ENCODE measurements at places on chromosomes 3 and 15.

DNA sequence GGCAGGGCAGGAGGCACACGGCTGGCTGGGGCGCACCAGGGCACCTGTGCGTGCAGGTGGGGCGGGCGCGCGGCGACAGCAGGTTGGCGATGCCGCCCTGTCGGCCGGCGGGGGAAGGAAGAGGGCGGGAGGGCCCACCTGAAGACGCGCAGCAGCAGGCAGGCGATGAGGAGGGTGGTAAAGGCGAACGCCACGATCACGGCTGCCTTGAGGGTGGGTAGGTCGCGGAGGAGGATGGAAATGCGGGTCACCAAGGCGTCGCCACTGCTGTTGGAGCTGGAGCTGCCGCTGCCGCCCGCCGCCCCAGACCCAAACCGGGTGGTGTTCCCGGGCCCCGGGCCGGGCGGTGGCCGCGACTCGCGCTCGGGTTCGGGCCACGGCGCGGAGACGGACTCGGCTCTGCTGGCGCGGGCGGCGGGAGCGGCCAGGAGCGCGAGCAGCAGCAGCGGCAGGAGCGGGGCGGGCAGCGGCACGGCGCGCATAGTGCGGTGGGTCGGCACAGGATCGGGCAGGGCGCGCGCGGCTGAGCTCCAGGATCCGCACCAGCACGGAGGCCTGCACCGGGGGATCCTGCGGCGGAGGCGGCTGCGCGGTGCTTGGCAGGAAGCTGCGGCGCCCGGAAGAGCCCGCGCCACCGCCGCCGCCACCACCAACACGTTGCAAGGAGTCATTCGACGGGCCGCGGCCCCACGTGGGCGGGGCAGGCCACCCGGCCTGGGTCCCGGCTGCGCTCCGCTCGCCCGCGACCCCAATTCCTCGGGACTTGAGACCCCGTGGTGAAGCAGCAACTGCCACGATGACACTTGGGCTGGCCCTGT, at the start of gene FAM174B:
TSS of gene FAM174B (minus strand) at position 598 of the 818 bp plus-strand sequence.
- DNase-seq: peak; percentile 63

DNA sequence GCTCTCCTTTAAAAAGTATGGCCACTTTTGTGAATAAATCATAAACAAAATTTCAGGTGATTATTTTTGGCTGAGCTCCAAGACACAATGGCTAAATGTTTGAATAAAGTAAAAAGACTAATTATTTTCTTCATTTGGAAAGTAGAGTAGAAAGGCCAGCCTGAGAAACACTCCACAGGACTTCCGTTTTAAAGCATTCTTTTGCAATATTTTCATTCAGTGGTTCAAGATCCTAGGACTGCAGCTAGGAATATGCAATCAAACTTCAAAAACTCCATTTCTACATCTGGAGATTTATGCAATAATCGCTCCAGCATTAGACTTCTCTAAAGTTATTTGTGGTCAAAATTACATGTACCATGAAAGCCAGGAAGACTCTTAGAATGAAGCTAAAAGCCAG, 62.8 kb downstream of the MECOM start:
- no peak for DNase-seq

DNA sequence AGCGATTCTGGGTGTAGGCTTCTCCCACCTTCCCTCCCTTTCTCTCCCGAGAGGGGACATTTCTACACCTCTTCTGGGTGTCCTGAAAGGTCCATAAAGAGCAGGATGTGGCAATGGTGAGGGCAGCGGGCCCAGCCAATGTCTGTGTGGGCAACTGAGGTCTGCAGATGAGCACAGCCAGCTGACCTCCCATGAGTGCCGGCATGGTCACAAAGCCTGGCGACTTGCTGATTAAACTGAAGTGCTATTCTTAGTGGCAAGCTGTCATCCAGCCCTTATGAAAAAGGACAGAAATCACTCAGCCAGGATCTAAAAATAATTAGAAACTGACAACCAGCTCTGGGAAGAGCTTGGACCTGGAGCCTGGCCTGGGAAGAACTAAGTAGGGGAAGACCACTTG, 124.3 kb upstream of the RGMA start:
- DNase-seq: no peak

- peak; percentile 50 for DNase-seq
Measured at GRCh38 chr3:57756528-57757401, 656 bp downstream of the SLMAP start.

DNA sequence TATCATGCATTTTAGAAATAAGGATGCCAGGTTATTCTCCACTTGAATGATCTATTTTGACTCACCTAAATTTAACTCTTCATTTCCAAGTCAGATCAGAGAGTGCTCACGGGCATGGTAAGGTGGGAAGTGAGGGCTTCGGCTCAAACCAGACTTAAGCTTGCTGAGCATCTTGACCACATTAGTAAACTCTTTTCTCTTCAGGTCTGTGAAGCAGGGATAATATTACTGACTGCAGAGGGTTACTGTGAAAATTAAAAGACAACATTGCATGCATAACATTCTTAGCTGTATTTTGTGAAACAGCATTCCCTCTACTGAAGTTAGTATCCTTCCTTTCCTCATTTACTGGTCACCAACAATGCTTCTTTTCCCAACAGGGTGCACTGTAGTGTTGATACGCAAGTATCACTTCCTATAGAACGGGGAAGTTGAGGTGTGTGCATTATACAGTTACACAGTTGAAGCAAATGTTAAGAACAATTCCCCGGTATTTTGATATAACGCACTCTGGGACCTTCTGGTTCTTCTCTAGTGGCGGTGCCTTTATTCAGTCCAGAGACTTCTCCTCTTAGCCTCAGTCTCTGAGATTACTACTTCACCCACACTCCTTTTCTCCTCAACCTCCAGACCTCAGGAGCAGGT, 74.1 kb upstream of the MNS1 start:
- DNase-seq: no peak

DNA sequence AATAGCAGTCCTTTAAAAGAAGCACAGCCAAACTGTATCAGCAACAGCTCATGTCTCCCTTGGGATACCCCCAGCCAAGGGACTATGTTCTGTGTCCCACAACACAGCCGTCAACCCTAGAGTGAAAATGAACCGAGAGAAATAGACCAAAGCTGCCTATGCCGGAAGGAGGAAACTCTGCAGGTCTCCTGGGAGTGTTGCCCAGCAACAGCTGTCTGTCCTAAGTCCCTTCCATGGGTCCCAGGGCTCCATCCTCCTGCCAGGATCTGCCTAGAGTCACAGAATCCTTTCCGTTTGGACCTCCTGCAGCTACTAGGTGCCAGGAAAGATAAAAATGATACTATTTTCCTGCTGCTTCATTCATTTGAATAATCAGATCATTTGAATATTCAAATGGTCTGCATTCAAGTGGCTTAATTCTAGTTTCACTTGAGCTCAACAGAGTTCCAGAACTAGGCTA, 53.1 kb downstream of the TRANK1 start:
- no peak for DNase-seq

GRCh38 chr15:38085114-38085513, 150.7 kb downstream of the TMCO5A start:
- DNase-seq: no peak

DNA sequence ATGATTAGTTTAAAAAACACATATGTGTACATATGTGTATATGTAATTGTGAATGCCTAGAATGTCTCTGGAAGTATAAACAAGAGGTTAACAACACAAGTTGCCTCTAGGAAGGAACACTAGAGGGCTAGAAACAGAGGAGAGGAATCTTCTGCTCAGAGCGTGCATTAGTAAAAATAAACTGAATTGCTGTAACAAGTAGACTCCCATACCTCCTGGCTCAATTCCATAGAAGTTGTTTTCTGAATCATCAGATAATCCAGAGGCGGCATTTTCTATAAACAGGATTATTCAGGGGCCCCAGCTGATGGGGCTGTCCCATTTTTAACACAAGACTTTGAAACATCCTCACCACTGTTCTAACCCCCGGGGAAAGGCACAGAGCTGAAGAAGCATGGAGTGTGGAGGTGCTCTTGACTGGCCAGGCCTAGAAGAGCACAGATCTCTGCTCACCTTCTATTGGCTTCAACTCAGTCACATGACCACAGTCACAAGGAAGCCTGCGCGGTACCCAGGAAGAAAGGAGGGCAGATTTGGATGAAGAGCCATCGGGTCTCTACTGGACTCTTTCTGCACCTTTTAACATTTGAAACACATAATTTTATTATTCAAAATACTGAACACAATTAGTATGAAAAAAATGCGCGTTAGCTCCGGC, 145.7 kb downstream of the TLE3 start:
- no peak for DNase-seq

DNA sequence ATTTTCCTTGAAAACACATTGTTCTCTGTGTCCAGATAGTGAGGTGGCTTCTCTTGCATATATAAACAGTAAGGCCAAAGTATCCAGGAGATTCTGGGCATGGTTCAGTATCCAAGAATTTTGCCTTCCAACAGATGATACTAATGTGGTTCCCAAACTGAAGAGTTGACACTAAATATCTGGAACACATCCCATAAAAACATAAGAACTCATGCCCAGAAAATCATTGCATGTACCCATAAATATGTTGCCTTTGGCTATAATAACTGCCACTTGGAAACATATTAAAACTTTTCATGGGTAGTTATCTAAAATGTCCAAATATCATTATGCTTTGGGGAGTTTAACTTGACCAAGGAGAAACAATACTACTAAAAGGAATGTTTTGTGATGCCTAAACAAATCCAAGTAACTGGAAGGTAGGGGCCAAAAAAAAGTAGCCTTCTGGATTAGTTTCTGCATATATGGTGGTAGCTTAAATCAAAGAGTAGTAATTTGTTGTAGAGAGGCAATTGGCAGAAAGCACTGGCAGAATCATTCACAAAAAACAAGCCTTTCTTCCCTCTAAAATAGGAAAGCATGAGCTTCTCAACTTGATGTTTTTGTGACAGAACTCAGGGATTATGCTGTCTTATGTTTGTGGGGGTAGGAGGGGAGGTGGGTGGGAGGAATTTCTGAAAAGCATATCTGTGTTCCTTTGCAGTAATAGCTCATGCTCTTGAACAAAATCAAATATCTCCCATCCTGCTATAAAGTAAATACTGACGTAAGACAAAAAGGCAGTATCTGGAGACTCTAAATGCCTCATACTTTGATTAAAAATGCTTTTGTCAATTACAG, 753.9 kb downstream of the TUSC7 start:
- DNase-seq: no peak

DNA sequence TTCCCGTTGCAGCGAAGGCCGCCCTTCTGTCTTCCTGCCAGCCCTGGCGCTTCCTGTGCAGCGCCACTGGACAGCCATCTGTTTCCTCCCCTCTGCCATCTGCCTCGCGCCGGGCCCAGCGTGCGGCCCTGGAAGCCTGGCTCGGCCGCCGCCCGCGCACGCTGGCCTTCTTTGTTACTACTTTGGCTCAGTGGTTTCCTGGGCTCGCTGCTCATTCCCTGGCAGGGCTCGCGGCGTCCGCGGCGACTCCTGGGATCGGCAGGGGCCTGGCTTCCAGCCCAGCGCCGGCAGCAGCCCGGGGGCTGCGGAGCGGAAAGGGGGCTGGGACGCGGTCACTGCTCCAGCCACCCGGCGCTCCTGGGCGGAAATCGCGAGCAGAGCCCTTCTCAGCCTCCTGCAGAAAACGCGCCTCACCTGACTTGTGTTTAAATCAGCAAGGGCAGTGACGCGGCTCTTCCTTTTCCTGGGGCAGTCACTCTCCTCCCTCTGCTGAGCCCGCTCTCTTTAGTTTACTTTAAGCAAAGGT, 10.0 kb downstream of the CMTM7 start:
- DNase-seq: peak; percentile 67

- no peak for DNase-seq
Measured at GRCh38 chr3:32709346-32709745, 24.4 kb downstream of the CNOT10 start.

- no peak for DNase-seq
Measured at GRCh38 chr15:82830427-82831173, 21.2 kb downstream of the WHAMM start.

DNA sequence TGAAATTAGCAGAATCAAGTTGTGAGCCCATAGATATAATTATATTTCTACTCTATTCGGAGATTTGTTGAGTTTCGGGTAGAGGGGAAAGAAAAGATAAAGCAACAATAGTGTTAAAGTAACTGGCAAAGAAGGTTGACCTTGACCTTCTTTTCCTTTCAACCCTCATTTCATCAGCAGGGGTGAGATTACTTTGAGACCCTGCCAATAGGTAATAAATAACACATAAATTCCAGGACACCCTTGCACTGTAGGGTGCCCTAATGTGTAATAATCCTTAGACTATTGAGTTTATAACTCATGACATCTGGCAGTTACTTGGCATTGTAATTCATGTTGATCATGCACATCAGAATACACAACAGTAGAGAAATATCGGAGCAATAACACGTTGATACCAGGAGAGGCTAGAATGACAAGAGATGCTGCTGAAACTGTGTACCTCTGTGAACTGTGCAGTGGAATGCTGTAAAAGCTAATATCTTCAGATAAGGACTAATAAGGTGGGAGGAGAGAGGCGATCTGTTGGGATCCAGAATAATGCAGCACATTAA, 426.7 kb downstream of the ROBO2 start:
- DNase-seq: no peak

- no peak for DNase-seq
Measured at GRCh38 chr15:69342460-69343076, 43.9 kb downstream of the PAQR5 start.

GRCh38 chr15:101578443-101578894, 73.7 kb downstream of the TM2D3 start:
- DNase-seq: no peak

DNA sequence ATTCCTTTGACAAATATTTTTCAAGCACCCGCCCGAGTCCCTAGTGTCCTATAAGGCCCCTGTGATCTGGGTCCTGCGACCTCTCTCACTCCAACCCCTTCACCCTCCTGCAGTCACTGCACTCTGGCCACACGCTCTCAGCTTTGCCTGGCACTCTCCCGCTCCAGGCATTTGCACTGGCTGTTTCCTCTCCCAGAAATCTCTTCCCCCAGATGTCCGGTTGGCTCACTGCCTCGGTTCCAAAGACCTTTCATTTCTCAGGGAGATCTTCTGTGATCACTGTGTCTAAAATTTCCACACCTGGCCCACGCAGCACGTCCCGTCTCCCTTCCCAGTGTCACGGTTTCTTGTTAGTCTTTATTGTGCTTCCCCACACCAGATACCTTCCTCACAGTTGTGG, 97.4 kb downstream of the WNT7A start:
- no peak for DNase-seq

GRCh38 chr3:31495971-31496665, 36.6 kb upstream of the STT3B start:
- no peak for DNase-seq

- DNase-seq: no peak
Measured at GRCh38 chr3:2589336-2589969, 490.8 kb downstream of the CNTN4 start.

GRCh38 chr3:114213627-114214541, 23.5 kb downstream of the ZNF80 start:
- DNase-seq: peak; percentile 85

- no peak for DNase-seq
Measured at GRCh38 chr3:60291115-60291514, 960.1 kb downstream of the FHIT start.

- DNase-seq: no peak
Measured at GRCh38 chr3:162719684-162720341, 1223.2 kb downstream of the OTOL1 start.

- DNase-seq: no peak
Measured at GRCh38 chr3:179794355-179794754, 141.5 kb downstream of the USP13 start.
